ENCODE measurements at places on chromosomes 1 and 21.

GRCh38 chr1:13797397-13797796, 97.4 kb downstream of the PRDM2 start:
- no peak for DNase-seq

GRCh38 chr1:61640531-61641530, 84.1 kb downstream of the TM2D1 start:
- no peak for DNase-seq

- peak; percentile 64 for DNase-seq
Measured at GRCh38 chr1:35202048-35202719, 9.2 kb upstream of the SFPQ start.

DNA sequence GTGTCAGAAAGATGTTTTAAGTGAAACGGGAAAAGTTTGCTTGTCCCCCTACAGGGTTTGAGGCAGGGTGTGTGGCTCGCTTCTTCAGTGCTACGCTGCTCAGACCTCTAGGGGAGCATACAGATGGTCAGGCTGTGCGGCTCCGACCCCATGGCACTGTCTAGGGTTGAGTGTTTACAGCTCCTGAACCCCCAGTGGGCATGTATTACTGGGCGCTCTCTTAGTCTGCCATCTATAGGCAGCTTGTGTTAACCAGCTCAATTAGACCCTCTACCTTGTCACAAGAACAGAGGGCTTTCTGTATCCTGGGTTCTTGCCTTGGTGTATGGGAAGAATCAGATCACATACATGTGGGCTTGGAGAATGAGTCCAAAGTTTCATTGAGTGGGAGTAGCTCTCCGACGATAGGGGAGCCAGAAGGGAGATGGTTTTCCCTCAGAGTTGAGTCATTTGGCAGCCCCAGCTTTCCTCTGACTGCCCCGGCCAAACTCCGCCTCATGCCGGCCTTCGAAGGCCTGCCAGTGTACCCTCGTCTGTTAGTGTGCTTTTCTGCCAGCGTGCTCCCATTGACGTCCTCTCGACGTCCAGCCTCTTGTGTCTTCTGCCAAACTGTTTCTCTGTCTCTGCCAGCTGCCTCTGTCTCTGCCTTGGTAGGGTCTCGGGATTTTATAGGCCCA, 38.6 kb upstream of the ADGRL4 start:
- DNase-seq: peak; percentile 22

- DNase-seq: no peak
Measured at GRCh38 chr1:193524616-193525015, 338.2 kb upstream of the B3GALT2 start.

- DNase-seq: no peak
Measured at GRCh38 chr1:112063781-112064728, 74.6 kb upstream of the KCND3 start.

DNA sequence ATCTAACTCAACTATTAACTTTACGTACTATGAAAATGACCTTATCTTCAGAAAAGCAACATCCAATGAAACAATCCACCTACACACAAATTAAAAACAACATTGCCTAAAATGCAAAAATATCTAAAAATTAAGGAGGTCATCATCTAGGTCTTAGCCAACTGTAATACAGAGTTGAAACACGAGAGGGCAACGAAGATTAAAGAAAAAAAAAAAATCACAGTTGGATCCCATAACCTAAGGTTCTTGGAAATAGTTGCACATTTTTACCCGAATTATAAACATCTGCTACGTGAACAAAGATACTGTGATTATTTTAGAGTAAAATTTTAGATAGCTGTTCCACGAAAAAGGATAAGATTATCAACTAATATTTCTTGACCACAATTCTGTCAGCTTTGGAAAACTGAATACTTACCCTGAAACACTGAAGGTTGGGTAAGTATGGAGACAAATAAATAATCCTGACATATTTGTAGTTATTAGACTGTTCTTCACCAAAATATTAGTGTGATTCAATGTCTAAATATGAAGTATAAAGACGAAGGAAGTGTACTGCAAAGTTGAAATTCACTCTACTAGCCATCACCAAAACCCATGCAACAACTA, 88.0 kb upstream of the AK4 start:
- DNase-seq: no peak

DNA sequence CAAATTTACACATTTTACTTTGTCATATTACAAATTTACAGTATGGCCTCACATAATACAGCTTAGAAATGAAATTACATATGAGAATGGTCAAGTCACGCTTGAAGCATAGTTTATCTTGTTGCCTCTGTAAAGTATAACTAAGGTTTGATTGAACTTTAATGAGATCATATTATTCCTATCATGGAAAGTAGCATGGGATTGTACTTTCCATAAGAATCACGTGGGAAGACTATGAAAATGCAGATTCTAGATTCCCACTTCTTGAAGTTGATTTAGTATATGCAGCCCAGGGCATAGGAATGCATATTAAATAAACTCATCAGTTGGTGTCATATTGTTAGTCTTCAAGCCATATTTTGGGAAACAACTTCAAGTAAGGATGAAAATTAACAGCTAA, 342.8 kb downstream of the NCAM2 start:
- no peak for DNase-seq

DNA sequence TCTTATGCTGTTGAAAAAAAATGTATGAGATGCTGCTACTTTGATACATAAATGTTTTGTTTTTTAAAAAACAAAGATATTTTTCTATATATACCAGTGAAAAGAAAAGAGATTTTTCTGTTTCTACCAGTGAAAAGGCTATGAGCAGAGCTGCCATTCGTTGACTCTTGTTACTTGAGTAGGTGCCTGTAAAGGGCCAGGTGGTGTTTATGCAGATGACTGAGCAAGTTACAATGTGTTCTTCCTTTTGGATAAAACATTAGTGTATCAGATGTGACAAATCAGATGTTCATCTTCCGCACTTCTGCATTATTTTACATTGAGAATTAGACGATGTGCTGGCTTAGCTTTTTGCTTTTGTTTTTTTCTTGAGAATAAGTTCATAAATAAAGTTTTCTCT, 45.4 kb downstream of the BARHL2 start:
- no peak for DNase-seq

GRCh38 chr1:33927721-33928120, 63.8 kb downstream of the HMGB4 start:
- no peak for DNase-seq

DNA sequence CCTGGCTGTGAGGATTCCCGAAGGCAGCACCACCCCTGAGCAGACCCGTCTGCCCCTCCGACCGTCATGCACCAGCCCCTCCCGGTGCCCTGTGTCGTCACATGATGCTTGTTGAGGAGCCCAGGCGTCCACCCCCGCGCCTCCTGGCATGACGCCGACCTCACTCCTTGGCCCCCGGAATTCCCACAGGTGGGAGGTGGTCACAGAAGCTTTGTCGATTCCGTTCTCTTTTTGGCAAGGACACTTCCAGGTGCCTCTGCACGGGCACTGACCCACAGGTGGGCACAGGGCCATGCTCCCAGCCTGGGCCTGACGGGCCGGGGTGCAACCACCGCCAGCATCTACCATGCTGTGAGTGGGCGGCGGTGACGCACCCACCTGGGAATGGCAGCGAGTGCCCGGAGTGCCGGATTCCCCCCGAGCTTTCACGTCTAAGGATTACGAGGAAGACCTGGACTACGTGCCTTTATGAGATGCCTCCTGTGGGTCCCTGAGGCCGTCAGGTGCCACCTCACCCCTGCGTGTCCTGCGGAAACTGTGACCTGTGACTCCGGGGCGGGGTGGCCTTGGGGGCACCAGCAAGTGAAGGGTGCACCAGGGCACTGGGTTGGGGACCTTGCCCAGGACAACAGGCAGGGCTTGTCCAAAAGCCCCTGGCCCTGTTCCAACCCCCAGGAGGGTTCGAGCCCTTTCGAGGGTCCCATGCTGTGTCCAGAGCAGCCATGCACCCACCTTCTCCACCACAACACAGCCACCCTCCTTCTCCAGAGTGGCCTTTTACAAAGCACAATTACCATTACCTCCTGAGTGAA, 31.4 kb upstream of the COL6A1 start:
- DNase-seq: no peak

DNA sequence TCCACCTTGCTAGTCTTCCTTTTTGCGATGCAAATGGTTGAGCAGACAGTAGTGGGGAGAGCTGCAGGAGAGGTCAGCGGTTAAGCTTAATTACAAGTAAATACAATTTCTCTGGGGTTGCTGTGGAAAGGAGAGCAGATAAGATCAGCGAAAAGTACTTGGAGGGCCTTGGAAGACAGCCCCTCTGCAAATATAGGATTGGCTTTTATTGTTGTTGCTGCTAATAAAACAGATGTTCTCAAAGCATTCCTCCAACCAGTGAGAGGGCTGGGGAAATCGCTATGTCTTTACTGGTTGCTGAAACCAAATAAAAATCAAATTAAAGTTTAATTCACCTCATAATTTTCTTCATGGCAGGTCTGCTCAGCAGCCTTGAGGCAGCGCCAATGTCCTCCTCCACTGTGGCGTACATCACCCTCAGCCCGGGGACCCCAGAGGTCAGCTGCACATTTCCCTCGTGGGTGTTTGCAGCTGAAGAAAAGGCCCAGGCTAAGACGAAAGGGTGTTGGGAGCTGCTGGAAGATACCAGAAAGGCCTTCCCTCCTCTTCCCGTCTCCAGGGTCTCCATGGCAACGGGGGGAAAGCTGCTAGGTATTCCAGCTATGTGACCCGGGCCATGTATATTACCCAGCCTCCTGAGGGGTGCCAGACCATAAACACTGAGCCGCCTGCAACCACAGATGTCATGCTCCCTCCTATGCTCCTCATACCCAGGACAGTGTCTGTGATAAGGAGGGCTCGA, 54.6 kb upstream of the POU2F1 start:
- DNase-seq: no peak

DNA sequence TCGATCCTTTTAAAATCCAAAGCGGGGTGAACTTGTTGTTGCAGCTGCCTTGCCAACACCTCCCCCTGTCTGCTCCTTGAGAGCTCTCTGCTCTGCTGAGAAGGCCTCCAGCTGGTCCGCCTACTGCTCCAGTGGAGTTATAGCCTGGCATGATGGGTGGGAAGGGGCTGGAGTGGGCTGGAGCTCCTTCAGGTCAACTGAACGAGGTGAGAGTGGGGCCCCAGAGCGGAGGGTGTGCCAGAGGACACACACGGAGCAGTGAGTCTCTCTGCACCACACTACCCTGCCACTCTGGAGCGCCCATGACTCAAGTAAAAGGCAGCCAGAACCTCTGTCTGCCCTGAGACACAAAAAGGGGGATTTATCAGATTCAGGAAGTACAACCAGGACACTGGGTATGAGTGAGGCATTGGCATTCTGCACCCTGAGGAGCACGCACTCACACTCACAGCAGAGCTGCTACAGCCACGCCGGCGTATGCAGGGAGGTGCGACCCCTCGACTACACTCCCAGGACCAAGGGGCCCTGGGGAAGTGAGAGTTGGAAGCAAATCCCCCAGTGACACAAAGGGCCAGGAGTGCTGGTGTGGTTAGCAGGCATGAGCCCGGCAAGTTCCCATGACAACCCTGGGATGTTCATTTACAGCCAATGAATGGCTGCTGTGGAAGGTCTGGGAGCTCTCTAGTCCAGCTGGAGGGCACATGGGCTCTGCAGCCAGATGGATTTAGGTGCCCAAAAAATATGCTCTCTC, 28.0 kb upstream of the EVA1B start:
- peak; percentile 75 for DNase-seq

All from H54 (cell line).